Activated naive CD4-positive, alpha-beta T cell treated with anti-CD3 and anti-CD28 coated beads, Interleukin-2, amount 50 U/mL, for 72 hours (primary cell): ENCODE measurements at places on chromosomes 5 and 9.
A peak's percentile ranks its signal among the peaks of the same experiment; 100 is the strongest.

DNA sequence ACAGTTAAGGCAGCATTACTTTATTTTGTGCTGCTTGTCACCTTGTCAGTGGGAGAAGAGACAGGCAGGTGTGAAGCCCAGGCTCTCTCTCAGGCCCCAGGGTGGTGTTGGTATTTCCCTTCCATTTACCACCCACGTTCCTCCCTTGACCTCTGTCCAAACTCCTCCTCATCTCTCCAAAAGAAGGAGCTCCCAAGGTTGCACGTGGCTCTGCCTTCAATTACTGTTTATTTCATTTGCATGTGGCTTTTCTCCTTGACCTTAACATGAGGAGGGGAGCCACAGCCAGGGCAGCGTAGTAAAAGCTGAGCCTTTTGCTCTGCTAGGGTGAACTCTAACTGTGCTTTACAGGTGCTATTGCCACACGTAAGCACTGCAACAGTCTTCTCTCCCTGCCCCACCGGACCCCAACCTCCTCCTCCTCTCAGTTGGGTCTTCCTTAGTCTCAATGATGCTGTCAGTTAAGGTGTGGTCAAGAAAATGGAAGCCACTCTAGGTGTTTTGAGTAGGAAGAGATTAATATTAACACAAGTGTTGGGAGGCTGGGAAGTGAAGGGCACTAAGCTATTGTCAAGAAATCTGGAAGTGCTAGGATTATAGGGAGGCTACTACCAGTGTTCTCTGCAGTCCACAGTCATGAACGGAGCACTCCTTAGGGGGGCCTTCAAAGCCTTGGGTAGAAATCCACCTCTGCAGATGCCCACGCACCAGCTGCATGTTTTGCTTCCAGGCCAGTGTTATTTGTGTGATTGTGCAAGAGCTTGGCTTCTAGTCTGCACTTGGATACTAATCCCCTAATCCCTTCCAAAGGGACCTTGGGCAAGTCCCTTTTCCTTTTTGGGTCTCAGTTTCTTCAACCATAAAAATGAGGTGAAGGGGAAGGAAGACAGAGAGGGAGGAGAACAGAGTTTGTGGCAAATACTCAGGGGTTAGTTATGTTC lies 3.9 kb upstream of the ALDH1B1 start:
- DNase-seq, result no peak

- DNase-seq, result peak; percentile 35
Observed at GRCh38 chr9:86614871-86615849, 260.9 kb upstream of the TUT7 start.

GRCh38 chr5:150556106-150556505 lies 48.2 kb downstream of the NDST1 start:
- no peak for DNase-seq

DNA sequence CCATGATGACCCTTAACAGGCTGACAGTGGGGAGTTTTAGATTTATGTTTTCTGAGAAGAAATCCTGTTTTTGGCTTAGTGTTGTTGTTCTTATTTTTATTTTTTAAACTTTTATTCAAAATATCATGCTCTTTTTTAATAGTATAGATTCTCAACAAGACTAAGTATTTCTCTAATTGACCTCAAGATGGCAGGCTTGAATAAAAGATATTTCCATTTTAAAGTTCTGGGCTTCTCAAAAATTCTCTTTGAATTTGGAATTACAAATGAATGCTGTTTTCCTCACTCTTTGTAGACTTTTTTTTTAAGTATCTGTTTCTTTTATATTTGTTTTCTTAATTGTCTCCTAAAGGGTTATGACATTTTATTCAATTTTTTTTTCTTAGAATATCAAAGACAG lies 50.0 kb upstream of the SH3GL2 start:
- DNase-seq, result no peak

DNA sequence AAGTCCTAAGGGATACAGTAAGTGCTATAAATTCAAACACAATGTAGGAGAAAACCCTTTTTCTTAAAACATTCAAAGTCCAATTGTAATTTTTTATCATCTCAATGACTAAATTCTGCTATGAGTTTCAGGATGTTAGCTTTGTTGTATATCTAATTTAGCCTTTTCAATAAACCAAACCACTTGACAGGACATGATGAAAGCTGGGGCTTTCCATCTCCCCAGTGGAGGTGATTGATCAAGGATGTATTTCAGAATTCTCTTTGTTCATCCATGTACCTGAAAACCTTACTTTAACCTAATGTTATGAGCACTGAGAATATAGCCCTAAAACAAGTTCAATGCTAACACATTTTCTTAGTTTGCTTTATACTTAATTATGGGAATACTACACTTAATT lies 639.0 kb upstream of the ITGA1 start:
- no peak for DNase-seq
